Right renal pelvis (tissue), 4 donors: ENCODE measurements at places on chromosomes 7 and 10. TPM values are rescaled to one million over a fixed set of nuclear protein-coding genes. Genes with fewer than 3 reads are reported as not detected.

Gene MLXIPL
- 2.6 TPM for polyA plus RNA-seq

Gene ADCYAP1R1
- polyA plus RNA-seq, result 1.2 TPM

DNA sequence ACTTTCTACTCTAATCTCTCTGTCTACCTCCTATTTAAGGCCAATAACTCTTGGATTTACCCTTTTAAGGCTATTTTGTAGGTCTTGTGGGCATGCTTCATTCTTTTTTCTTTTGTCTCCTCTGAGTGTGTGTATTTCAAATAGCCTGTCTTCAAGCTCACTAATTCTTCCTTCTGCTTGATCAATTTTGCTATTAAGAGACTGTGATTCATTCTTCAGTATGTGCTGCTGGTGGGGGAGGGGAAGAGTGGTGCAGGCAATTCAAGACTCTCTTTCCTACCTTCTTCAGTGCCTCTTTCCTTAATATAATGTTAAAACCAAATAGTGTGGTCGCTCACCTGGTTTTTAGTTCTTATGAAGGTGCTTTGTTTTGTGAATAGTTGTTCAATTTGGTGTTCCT lies 20.0 kb downstream of the ABCB1 start:
- DNase-seq, result no peak

DNA sequence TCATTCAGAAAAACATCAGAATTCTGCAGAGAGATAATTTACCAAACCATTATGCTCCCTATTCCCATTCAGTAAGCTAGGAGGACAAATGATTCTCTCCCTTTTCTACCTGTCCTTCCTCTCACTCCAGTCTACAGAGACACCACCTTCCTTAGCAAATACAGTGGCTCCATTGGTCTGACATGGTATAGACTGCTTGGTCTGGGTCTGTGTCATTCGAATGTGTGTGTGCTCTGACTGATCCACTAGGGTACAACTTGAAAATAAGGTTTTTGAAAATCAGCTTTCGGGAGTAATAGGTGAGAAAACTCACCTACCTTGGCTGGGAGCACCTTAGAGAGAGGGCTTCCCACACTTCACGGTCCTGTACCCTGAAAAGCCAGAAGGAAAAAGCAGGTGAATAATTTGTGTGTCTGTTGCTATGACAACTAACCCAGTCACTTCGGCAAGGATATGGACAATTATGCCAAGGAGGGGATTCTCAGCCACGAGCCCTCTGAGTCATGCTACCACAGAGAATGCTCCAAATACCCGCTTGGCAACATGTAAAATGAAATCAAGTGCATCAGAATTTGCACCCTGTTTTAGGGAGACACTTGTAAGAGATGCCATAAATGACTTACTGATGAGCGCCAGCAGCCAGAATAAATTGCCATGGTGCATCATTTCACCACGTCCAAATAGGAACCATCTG lies 114.5 kb upstream of the PRKCQ start:
- no peak for DNase-seq

DNA sequence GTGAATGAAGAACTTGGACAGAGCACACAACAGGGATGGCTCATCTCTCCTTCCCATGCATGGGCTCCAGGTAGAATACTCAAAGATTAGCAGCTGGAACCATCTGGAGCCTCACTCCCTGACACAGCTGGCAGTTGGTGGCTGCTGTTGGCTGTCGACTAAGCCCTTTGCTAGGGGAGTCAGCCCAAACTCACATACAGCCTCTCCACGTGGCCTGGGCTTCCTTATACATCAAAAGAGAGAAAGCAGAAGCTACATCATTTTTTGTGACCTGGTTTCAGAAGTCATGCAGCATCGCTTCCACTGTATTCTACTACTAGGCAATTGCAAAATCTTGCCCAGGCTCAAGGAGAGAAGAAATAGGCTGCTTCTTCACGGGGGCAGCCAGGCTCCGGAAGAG lies 24.4 kb downstream of the ASNS start:
- no peak for DNase-seq

- no peak for DNase-seq
These were observed 5.4 kb downstream of the HSPA14 start for GRCh38 chr10:14843327-14843988.

DNA sequence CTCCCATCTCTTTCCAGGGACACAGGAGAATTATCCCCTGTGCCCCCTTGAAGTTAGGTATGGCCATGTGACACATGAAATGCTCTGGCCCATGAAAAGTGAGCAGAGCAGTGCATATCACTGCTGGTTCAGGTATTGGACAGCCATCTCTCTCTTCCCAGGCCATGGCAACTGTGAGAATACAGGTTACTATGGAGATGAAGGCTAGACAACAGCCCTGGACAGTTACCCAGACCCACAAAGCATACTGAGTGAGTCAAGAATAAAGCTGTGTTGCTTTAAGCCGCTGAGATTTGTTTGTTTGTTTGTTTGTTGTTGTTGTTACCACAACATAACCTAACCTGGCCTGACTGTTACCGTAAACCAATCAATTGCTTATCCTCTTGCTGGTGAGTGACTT lies 722.3 kb downstream of the KCNMA1 start:
- no peak for DNase-seq

Gene NRCAM
- 23.6 TPM for polyA plus RNA-seq

Gene MYH16
- 0.04 TPM for polyA plus RNA-seq

DNA sequence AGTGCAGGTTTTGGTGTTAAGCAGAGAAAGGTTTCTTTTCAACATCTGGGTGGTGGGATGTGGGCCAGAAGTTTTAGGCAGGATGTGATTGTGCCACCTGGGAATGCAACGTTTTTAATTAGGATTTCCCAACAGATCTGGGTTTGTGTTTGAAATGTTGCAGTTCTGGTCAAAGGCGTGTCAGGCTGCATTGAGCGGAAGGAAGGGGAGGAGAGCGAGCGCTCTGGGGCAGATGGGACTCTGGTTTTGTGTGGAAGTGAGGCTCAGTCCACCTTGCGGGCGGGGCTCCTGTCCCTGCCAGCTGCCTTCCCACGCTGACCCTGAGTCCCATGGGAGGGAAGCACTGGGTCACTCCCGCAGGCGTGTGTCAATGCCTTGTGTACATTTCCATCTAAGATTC lies 767.7 kb downstream of the KCNMA1 start:
- no peak for DNase-seq

Gene SPDYE11
- 0.29 TPM for polyA plus RNA-seq

- DNase-seq, result no peak
These were observed 110.3 kb downstream of the VPS41 start for GRCh38 chr7:38798552-38799267.

Gene SPAM1
- polyA plus RNA-seq, result not detected

DNA sequence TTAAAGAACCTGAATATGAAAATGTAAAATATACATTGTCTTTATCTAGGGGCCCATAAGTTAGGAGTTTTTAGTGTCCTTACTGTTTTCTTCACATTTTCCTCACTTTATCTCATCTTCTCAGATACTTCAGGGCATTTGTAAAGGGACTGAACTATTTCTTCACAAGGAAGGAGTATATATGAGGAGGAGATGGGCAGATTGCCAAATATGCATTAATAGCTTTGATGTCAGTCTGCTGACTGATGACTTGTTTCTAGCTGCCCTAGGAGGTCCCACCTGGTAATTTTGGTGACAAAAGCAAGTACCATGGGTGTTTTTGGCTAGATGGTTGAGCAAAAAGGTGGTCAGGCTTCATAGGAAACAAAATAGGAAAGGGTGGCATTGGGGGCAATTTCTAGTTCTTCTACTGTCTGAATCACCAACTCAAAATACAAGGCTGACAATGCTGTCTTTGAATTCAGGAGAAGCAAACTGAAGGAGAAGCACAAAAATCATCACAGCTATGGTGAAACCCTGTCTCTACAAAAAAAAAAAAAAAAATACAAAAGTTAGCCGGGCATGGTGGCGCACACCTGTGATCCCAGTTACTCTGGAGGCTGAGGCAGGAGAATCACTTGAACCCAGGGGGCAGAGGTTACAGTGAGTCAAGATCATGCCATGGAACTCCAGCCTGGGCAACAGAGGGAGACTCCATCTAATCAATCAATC lies 10.4 kb upstream of the STRIP2 start:
- no peak for DNase-seq
